ENCODE measurements at places on chromosomes 6 and 20. TPM values are rescaled to one million over a fixed set of nuclear protein-coding genes. Genes with fewer than 3 reads are reported as not detected.

- no peak for DNase-seq
Observed at GRCh38 chr20:59153832-59154231, 9.8 kb upstream of the ZNF831 start.

Gene OR2H2
- not detected for total RNA-seq

- no peak for DNase-seq
Observed at GRCh38 chr6:36053878-36054277, 26.3 kb downstream of the MAPK14 start.

- peak; percentile 9 for DNase-seq
Observed at GRCh38 chr6:18632670-18633410, 245.7 kb downstream of the RNF144B start.

- DNase-seq, result peak; percentile 68
Observed at GRCh38 chr20:62926229-62927127, at the start of gene DIDO1. DIDO1 (minus strand) TSS chr20:62926505.

DNA sequence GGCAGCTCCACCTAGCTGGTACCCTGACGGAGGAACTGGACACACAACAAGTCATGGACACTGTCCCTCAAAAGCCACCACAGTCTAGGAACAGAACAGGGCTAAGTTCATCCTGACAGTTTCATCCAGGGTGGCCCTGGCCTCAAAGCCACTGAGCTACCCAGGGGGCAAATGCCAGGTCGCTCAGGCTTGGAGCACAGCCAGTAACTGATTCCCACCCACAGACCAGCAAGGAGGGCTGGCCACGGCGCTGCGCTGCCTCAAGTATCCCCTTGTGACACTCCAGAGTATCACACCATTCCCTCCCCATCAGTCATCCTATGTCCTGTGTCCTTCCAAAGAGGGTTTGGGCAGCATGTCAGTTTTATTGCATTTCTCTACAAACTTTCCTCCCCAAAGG is 72.2 kb downstream of the GINS1 start:
- no peak for DNase-seq

Gene TRAPPC3L
- total RNA-seq, result under 0.01 TPM

- DNase-seq, result peak; percentile 26
Observed at GRCh38 chr6:148138573-148138972, 204.1 kb upstream of the SASH1 start.

Gene KCNS1
- under 0.01 TPM for total RNA-seq

DNA sequence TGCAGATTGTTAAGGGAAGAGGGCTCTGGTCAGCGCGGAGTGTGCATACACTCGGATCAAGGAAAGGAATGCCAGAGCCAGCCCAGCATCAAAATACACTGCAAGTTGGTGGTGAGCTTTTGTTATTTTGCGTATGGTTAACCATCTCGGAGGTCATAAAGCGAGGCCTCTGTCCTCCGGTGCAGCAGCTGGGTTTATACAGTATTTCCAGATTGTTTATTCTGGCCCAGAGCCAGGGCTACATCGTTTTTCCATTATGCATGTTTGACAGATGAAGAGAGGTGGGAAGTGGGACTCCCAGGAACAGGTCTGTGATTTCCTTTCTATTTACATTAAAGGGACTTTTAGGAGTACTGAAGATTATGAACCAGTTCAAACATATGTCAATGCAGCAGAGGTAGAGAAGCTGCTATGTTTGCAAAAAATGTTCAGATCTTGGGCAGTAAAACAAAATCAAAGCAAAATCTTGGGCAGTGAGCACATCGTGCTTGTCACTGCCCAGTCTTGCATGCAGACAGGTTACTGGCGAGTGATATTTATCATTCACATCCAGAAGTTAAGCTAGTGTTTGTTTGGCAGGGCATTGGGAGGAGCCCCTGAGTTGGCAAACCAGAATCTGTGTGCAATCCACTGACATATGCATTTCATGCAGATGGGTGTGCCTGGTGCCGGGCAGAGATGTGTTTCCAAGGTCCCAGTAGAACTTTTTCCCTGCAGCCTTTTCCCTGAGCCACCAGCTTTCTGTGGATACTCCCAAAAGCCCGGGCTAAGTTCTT is 256.3 kb upstream of the TAB2 start:
- DNase-seq, result peak; percentile 52

Gene PBOV1
- not detected for total RNA-seq

DNA sequence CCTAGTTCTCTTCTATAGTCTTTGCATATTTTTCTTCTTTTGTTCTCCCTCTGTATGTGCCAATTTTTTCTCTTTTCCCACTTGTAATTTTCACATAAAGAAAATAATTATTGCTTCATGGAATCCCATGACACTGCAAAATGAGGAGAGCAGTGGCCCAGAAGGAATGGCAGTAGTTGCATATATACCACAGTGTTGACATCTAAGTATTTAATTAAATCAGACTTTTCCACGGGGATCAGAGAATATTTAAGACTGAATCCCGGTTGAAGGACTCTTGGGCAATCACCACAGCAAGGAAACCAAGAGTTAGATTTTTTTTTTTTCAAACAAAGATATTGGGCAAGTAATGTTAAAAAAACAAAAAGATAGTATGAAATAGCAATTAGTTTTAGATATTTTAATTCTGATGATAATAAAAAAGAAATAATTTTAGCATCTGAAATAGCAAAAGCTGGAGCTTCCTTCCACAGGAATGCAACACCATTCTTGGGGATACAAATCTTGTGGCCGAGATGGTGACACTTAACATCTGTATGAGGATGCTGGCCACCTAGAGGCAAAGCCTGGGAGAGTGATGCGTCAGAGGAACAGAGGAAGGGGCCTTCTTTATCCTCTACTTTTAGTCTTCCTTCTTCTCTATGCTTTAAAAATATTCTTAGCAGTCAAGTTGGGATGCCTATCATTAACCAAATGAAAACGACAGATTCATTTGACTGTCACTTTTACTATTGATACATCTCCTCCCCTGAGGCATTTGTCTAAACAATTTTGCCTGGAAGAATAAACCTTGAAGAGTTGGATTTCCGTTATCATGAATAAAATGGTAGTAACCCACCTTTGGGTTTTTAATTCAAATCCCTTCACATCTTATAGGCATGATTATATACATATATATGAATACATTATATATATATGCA is 356.2 kb downstream of the GJA1 start:
- no peak for DNase-seq

Gene NNAT
- 0.13 TPM for total RNA-seq

Gene SNAI1
- 1.0 TPM for total RNA-seq

DNA sequence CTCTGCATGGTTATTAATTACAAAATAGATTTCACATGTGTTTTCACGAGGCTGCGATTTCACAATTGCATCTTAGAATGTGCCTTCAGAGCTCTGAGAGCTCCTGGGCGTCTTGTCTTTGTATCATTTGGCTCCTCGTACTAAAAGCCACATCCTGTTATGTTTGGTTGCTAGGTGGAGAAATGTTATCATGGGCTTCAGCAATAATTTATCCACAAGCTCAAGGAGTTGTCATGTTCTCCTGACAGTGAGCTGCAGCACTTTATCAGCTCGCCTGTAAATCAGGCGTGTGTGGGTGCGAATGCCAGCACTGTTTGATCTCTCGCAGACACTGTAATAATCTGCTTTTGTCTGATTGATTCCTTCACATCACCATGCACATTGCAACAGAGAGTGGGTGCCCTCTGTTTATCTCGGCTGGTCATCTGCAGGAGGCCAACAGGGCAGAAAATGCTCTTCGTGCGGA is 218.6 kb upstream of the ZFP64 start:
- no peak for DNase-seq

Gene HLA-DQA1
- not detected for total RNA-seq

- DNase-seq, result no peak
Observed at GRCh38 chr20:16530201-16530681, 43.0 kb downstream of the KIF16B start.

GRCh38 chr6:135144673-135145062 is 36.4 kb upstream of the MYB start:
- DNase-seq, result no peak

Gene LY6G6F
- not detected for total RNA-seq

- no peak for DNase-seq
Observed at GRCh38 chr6:44194326-44194725, 22.4 kb upstream of the MYMX start.

Gene PRRT1
- under 0.01 TPM for total RNA-seq

DNA sequence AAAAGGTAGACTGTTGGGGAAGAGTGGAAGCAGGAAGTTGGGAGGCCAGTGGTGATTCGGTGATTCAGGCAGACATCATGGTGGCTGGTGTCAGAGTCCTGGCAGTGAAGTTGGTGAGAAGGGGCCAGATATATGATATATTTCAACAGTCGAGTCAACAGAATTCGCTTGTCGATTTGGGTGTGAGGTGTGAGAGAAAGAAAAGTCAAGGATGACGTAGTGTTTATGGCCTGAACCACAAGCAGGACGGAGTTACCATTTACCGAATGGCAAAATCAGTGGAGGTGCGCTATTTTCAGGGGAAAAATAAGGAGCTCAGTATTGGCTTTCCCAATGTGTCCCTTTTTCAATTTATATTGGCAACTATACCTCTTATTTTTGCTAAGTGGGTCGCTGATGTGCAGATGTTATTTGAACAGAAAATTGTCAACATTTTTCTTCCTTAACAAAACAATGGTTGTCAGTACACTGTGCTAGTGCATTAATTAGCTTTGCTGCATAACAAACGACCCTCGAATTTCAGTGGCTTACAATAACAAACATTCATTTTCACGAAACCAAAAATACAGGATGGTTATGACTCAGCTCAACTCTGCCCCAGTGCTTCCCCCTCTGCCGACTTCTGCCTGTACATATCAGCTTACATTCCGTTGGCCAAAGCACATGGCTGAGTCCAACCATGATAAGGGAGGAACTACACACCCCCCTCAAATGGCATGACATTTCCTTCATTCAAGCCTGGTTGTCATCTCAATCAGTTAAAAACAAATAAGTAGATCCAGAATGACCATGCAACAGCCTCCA is 255.0 kb upstream of the ZFP64 start:
- peak; percentile 31 for DNase-seq

DNA sequence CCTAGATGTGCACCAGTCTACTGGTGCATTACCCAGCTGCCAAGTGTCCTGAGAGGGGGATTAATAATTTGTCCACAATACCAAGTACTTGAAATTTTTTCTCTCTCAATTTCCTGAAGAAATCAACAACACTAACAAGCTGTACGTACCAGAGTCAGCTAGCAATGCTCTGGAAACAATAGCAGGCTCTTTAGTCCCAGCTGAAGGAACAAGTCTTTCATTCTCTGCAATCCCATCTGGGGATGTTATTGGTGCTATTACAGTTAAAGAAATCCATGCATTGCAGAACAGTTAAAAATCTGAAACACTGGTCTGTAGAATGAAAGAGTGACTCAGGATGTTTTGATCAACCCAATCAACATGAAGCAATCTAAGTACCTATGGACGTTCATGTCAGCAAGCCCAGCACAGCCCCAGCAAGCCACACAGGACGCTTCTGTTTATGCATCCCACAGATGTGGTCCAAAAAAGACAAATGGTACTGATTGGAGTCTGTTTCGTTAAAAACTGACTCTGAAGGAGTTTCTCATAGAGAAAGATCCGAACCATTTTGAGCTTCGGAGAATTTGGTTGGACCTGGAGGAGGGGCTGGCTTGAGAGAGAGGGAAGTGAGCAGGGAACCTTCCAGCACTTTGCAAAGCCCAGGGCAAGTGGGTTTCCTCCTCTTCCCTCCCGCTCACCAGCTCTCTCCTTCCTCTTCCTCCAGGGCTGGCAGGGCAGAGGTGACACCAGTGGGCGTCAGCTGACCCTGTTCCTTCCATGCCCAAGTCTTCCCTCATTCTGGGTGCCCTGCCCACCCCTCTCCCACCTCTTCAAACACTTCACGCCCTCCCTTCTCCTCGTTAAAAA is 11.9 kb downstream of the PRR18 start:
- DNase-seq, result no peak

Gene DLGAP4
- total RNA-seq, result 7.8 TPM

Gene MANEA
- 6.5 TPM for total RNA-seq

DNA sequence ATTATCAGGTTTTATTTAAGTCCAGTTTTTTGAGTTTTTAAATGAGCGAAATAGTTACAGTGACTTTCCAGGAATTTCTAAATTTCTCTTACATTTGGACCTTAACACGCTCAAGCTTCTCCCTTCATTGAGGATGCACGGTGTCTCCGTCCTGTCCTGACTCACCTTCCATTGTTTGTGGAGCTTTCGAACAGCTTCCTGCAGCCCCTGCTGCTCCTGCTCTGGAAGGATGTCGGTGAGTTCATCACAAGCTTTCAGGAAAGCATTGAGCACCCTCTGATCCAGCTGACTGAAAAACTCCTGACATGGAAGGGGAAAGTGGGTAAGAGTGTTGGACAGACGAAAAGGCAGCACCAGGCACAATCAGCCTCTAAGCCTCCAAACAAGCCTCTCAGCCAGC is 183.7 kb downstream of the SYNE1 start:
- DNase-seq, result peak; percentile 5

Gene STX11
- total RNA-seq, result 21.1 TPM

- DNase-seq, result no peak
Observed at GRCh38 chr6:147852772-147853171, 344.3 kb downstream of the SAMD5 start.

GRCh38 chr20:48846516-48847492 is 19.0 kb upstream of the PREX1 start:
- DNase-seq, result peak; percentile 78

Gene SFTA2
- total RNA-seq, result not detected

DNA sequence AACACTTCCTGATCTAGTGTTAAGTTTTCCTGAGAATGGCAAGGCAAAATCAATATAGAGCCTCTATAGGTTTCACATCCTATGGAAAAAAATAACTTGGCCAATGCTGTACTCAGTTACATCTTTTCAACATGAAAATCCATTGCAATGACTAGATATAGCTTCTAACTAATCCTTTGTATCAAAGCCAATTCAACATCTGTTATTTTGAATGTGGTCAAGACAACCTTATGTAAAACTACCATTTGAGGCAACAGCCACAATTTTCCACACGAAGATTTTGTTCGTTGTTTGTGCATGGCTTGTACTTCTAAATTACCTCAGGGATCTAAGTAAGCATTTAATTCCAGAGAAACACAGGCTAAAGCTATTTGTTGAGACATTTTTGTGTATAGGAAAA is 637.8 kb upstream of the EYS start:
- no peak for DNase-seq

Gene CRISP2
- total RNA-seq, result not detected

Gene GSTA1
- total RNA-seq, result not detected

GRCh38 chr6:25930532-25931410 is at the start of gene SLC17A2:
SLC17A2 (minus strand) TSS chr6:25930691; CDS start chr6:25925796, 4,895 bp downstream.
- DNase-seq, result no peak

GRCh38 chr6:72621291-72622093 is at the start of gene KCNQ5:
KCNQ5 (plus strand) TSS chr6:72622064.
- DNase-seq, result no peak

Gene RXRB
- 18.7 TPM for total RNA-seq

Gene CLPSL1
- not detected for total RNA-seq

DNA sequence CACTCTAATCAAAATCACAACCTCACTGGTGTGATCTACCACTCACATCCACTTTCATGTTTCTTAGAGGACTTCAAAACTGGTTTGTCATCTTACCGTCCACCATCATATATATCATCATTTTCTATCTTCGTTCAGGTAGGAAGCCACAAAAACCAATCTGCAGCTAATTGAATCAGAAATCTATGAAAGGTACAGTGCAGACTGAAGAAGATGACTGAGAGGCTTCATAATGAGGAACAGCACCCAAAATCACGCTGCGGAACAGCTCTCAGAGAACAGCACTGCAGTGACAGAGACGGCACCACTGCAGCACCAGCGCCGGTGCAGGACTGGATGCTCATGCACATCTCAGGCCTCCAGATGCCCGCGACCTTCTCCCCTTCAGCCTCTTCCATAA is 13.0 kb downstream of the GMDS start:
- DNase-seq, result no peak
